ENCODE measurements at places on chromosomes 3 and 15.

DNA sequence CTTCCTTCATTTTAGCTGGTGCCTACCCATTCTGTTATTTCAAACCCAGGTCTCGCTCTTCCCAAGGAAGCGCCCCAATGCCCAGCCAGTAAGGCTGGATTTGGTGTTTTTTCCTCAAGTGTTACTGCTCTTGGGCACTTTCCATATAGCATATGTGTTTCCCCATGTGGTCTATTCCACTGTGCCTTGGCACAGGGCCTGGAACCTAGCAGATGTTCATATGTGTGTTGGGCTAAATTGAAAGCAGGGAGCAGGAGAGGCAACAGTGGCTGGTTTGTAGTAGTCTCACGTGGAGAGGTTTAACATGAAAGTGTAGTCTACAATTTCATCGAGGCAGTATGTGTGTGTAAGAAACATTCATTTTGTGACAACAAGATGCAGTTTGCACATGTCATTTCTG, 48.2 kb upstream of the TEX264 start:
- no peak for DNase-seq

DNA sequence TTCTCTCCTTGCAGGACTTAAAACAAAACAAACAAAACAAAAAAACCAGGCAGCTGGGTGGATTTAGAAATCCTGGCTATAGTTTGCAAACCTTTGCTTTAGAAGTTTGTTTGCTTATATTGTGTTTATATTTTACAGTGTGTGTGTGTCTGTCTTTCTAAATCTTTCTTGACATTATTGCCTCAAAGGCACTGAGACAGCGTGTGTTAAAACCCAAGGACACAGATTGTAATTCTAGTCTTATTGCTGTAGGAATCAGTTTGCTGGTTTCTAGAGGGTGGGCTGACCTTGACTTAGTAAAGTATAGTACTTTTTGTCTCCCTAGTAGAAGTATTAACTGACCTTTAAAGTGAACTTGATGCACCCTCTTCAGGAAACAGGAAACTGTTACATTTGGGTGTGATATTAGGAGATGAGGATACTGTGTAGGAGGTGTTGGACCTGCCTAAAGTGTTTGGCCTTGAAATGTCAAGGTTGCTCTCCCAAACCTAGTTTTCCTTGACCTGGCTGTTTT, 71.0 kb downstream of the TCF12 start:
- no peak for DNase-seq

GRCh38 chr3:46660543-46661523, 32.6 kb downstream of the ALS2CL start:
- no peak for DNase-seq

- DNase-seq, result no peak
These were observed 280.0 kb downstream of the NTRK3 start for GRCh38 chr15:87976552-87976951.

- no peak for DNase-seq
These were observed 123.2 kb upstream of the RAP2B start for GRCh38 chr3:153038779-153039178.

- DNase-seq, result no peak
These were observed 44.1 kb downstream of the DHX36 start for GRCh38 chr3:154280161-154280560.

GRCh38 chr3:196889844-196890708, 22.4 kb downstream of the SENP5 start:
- no peak for DNase-seq

DNA sequence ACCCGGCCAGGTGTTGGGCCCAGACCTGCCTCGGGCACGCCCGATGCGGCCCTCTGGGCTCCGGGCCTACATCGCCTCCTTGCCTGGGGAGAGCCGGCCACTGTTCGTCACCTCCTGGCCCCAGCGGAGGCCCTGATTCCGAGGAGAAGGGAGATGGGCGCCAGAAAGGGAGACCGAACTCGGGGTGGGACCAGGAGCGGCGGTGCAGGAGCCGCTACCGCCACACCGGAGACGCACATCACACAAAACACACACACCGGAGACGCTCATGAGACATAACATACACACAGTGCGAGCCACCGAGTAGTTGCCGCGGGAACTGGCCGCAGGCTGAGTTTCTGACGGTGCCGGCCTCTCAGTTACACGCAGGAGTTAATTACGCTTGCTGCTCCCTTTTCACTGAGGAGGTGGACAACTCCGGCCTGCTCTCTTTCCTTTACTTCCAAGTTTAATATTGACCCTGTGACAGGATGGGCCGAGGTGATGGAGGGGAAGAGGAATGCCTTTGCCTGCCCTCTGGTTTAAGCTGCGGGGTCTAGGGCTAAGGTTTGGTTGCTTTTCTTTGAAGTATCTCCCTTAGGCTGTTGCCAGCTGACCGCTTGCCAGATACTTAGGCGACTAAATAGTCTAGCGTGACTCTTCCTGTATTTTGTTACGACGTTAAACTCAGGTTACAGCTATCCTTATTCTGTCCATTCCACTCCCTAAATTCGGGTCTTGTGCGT, 570 bp downstream of the PCNP start:
- DNase-seq, result peak; percentile 56

DNA sequence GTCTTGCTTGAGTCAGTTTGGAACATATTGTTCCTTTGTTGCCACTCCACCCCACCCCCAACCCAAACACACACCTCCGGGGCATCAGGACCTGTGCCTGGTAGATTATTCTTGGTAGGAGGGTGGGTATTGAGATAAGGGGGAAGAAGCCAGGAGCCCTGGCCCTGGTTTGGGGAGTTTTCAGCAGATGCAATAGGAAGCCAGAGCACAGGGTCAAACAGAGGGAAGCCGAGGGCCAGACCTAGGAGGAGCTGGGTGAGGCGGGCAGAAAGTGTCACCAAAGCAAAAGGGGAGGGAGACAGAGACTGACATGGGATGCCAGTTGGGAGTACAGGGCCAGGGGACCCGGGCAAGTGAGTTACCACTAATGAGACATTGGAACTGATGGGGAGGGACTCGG, 163.1 kb downstream of the RPLP1 start:
- DNase-seq, result no peak

All from stimulated activated naive CD8-positive, alpha-beta T cell treated with anti-CD3 and anti-CD28 coated beads, Interleukin-15, Interleukin-2, amounts not matched to agents 100 U/mL and 50 U/mL, for 24 hours (primary cell).